ENCODE measurements at places on chromosomes 1 and 21. TPM values are rescaled to one million over a fixed set of nuclear protein-coding genes. Genes with fewer than 3 reads are reported as not detected.

SPRR2B gene
- total RNA-seq = not detected

GSTM3 gene
- total RNA-seq = 82.6 TPM

LRRC7 gene
- 19.3 TPM for total RNA-seq

BATF3 gene
- 44.8 TPM for total RNA-seq

KCNE2 gene
- total RNA-seq = 0.72 TPM

DNA sequence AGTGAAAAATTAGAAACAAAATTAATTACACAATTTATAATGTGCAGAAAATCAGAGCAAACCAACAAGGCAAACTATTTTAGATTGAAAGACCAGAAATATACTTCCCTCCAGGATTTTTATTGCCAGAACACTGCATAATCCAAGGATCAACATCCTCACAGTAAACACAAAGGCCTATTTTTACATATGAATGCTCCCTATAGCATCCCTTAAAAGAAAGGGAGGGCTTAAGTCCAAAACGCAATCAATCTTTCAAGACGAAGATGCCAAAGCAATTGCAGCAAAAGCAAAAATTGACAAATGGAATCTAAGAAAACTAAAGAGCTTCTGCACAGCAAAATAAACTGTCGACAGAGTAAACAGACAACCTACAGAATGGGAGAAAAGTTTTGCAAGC, 18.6 kb upstream of the CHIA start:
- no peak for DNase-seq

DNA sequence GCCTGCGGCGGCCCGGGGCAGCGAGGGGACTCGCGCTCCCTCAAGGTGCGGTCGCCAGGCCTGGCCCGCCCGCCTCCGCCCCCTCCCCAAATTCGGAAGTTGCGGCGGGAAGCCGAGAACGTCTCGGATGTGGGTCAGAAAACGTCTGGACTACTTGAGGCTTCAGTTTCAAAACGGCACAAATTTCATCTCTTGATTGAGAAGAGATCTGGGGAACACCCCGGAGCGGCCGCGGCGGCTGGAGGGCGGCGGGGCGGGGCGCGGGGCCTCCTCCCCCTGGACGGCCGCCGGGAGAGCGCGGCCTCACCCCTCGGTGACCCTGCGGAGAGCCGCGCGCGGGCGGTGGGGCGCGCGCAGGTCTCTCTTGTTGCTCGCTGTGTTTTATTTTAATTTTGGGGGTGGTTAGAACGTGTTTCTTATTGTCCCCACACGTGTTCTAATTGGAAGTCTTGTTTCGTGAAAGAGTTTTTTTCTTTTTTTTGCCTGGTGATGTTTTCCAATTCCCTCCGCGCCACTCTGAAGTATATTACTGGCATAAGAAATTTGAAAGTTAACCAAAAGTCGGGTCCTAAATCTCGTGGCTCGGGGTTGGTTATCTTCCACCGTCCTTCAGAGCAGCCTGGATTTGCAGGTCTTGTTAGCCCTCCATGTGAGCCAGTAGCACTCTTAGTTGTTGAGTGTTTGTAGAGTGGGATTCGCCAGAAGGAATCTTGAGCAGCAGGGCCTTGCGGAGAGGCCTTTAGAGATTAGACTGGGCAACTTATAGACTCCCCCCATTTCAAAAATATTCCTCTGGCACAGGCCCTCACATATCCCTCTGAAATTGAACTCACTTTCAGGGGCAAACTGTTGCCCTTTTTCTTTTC, 749 bp downstream of the PCBP3 start:
- DNase-seq = no peak

- no peak for DNase-seq
Observed at GRCh38 chr1:245418077-245418476, 263.3 kb downstream of the KIF26B start.

- DNase-seq = no peak
Observed at GRCh38 chr1:91120421-91120820, 98.6 kb upstream of the ZNF644 start.

- DNase-seq = no peak
Observed at GRCh38 chr21:43893536-43894205, 28.6 kb downstream of the AGPAT3 start.

GRCh38 chr1:100530141-100530540, 7.8 kb upstream of the GPR88 start:
- no peak for DNase-seq

GRCh38 chr1:202279806-202280205, 61.9 kb downstream of the UBE2T start:
- DNase-seq = no peak

DNA sequence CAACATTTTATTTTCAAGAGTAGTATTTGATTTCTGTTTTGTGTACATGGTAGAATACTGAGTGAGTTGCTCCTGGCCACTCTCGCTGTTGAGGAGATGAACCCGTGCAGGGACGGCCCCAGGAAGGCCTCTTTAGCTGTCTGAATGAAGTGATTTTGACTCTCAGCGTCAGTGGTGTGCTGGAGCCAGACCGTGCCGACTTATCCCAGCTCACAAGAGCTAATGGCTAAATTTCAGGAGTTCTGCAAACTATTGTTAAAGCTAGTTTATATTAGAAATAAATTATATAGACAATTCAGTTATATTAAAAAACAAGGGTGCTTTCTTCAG, 111.2 kb upstream of the KIF26B start:
- DNase-seq = no peak

GRCh38 chr1:114609026-114609425, 27.6 kb upstream of the BCAS2 start:
- DNase-seq = no peak

- DNase-seq = no peak
Observed at GRCh38 chr1:54207287-54207686, 7.3 kb downstream of the MRPL37 start.

- DNase-seq = no peak
Observed at GRCh38 chr1:172414331-172414730, 6.2 kb upstream of the C1orf105 start.

All from umbilical cord (tissue), 2 donors.